NT2/D1 (cell line): ENCODE measurements at places on chromosomes 12 and 14.
A peak's percentile ranks its signal among the peaks of the same experiment; 100 is the strongest.

DNA sequence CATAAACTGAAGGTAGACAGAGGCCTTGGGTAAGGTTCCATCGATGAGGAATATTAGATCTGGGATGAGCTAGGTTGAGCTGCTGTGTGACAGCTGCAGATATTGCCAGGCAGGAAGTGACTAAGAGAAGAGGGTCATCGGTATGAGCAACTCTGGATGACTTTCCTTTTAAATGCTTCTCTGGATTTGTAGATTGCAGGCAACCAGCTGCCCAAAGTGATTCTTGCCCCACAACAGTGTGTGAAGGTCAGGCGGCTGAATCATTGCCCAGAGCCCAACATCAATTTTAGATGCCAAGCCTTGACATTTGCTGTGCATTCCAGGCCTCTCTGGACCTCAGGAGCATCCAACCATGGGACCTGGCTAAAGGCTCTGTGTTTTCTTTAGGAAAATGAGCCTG is 255.9 kb downstream of the DPF3 start:
- no peak for DNase-seq

DNA sequence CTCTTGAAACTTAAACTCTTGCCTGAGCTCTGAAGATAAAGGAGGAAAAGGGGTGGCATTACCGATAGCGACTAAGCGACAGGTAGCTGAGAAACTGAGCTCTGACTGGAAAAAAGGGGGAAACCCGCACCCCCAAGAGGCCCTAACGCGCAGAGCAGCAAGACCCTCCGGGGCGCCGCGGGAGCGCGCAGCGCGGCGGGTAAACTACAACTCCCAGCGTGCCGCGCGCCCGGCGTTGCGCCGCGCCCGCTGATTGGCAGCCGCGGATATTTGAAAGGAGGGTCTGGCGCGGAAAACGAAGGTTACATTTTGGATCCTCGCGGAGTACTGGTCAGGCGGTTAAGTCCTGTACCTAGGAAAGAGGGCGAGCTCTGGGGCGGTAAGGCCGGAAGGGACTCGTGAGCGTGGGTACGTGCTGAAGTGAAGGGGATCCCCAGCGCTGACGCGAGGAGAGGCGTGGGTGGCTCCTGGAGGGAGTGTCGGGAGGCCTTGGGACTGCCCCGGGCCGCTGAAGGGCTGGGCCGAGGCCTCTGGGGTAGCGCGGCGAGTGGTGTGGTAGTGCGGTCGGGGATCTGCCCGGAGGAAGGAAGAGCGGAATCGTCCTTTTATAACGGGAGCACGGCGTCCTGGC is at the start of gene ESPL1:
Gene ESPL1 (plus strand): TSS at position 301 of the 631 bp plus-strand sequence. CDS start 468 bp downstream, outside the sequence.
- peak; percentile 81 for DNase-seq

GRCh38 chr12:102010265-102010994 is 51.4 kb downstream of the WASHC3 start:
- no peak for DNase-seq

- no peak for DNase-seq
These were observed 106.3 kb downstream of the RIN3 start for GRCh38 chr14:92619671-92620456.

GRCh38 chr12:120468821-120469449 is 613 bp downstream of the SRSF9 start:
- DNase-seq = no peak

DNA sequence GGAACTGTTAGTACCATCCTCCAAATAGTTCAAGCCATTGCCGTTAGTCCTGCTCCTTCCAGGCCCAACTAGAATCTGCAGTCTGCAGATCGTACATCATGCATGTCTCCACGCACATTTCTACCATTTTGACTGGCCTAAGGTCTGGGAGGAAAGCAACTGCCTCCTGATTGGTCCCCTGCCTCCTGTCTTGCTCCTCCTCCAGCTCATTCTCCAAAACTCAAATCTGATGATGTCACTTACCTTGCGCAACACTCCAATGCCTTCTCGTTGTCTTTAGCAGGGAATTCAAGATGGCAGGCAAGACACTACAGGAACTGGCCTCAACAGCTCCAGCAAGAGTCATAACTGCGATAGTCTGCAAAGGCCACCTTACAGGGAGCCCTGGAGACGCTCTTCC is 9.7 kb upstream of the HCAR1 start:
- no peak for DNase-seq

DNA sequence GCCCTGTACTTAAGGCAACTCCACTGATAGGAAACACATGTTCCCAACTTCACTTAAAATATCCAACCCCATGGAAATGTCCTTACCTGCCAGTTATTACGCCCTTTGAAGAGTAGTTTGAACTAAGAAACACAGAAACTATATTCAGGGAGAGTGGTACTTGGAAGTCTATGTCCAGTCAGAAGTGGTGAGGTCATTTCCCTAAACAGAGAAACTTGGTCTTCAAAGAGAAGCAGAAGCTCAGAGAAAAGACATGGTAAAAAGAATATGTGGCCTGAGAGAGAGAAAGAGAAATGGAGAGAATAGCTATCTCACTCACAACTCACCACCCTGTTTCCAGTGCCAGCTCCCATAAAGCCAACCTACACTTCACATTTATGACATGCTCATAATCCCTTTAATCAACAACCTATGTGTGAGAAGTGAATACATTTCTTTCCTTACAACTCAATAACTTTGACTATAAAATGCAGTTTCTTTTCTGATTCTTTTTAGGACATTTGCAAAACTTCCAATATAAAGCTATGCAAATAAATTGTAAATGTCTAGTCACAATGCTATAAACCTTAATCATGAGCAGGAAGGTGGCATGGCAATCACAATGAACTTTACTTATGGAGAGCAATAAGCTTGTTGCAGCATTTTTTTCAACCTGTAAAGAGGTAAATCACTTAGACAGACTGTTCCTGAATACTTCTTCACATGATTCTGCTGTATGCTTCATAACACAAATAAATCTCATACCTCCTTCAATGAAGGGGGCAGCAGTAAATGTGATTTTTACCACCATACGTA is 67.1 kb downstream of the CPNE8 start:
- DNase-seq = no peak

GRCh38 chr14:94914191-94914590 is 144.3 kb upstream of the GSC start:
- DNase-seq = no peak

GRCh38 chr12:12999271-12999958 is 650 bp downstream of the HEBP1 start:
- DNase-seq = peak; percentile 72

DNA sequence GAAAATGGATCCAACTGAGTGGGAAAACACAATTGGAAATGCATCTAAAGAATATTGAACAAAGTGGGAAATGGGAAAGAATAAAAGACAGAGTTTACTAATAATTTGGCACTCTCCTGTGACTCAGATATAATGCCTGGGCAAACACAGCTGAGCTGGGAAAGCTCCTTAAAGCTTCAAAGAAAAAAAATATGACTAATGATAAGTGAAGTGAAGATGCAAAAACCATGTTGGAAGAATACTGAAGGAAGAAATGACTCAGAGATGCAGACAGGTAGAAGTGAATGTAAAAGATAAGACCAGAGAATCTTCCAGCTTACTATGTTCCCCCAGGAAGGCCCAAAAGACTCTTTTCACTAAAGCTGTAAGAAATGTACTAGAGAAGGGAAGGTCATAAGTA is 62.4 kb upstream of the FOXG1 start:
- no peak for DNase-seq

GRCh38 chr12:14802247-14802646 is 1.0 kb downstream of the WBP11 start:
- no peak for DNase-seq

DNA sequence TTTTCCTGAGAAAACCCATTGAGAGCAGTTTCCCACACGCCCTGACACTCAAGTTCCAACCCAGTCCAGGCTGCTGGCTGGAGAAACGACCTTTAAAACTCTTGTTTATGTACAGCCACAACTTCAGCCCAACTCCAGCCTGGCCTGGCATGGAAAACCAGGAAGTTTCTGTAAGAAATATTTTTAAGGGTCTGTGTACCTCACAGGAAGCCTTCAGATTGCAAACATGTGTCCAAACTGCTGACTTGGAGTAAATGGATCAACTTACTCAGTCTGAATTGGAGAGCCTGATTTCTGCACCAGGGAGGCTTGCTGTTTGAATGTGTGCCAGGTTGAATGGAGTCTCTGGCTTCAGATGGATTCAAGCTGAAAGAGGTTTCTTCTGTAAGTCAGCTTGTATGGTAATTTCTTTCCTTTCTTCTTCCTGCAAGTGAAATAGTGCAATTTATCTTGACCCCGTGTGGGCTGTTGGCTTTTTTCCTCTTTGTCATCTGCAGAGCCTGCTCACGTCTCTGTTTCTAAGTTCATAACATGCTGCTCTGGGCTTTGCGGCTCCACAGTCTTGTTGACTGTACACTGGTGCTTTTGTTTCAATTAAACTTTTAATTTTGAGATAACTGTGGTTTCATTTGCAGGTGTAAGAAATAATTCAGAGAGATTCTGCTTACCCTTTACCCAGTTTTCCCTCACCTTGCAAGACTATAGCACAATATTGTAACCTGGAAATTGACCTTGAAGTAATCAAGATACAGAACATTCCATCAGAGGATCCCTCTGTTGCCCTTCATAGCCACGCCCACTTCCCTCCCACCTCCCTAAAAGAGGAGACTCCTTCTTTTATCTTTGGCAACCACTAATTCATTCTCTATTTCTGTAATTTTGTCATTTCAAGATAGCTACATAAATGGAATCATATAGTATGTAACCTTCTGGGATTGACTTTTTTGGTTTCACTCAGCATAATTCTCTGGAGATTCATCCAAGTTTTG is 109.7 kb upstream of the PRMT8 start:
- no peak for DNase-seq

DNA sequence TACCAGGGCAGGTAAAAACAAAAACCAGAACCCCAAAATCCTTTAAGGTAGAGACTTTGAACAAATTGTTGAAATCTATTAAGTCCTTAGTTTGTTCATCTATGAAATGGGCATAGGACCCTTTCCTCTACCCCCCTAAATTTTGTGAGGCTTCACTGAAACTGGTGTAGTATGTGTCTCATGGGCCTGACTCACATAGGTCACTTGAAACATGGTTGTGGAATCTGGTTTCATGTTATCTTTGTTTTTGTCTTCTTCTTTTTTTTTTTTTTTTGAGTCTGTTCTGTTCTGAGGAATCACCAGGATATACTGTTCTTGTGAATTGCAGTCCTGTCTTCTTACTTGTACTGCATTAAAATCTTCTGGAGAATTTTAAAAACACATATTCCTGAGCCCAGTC is 202.2 kb downstream of the KTN1 start:
- DNase-seq = no peak

GRCh38 chr12:30188602-30189326 is 405.0 kb upstream of the TMTC1 start:
- no peak for DNase-seq

DNA sequence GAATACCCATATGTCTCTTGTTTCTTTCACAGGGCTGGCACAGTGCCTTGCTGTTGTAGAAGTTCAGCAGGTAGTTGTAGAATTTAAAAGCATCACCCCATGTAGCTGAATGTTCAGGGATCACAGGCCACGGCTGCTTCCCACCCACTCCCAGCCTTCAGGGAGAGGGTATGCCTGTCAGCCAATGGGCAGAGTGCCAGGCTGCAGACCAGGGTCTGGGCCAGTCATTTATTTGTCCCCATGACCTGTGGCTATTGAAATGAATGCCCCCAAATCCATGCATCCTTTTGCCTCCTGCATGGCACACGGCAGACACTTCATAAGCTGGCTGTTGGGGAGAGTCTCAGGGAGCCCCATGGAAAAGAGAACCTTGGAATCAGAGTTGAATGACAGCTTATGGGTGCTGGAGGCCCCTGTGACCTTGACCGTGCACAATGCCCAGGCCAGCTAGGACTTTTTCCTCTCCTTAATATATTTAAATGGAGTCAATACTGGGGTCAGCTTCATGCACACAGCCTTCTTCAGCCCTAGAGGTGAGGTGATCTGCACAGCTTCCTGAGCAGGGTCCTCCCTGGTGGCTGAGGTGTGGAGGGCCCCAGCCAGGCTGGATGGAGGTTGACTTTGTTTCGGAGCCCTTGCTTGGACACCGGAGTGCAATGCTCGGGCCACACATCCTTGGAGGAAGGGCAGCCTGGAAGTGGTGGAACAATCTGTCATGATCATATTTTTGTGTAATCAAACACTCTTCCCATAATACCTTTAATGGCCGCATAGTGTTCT is 45.3 kb downstream of the PRMT8 start:
- DNase-seq = no peak

DNA sequence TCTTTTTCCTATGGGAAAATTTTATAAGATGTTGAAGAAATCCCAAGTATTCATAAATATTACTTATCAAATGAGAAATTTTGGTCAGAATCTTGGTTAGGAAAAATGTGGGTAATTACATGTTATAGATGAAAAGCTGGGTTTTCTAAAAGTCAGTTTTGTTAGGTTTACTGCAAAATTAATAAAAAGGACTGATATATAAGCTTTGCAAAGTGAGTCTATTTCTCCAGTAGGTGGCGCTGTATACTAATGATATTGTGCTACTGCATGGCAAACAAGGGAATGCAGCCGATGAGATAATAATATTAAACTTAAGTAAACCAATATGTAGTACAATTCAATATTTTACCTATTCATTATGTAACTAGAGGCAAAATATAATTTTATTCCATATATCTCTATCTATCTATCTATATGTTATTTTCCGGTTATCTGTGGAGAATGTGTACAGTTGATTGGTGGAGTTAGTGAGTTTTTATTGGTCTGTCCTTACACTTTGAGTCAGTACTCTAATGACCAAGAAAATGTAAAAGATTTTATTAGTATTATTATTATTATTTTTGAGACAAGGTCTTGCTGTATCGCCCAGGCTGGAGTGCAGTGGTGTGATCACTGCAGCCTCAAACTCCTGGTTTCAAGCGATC is 32.9 kb downstream of the MIPOL1 start:
- no peak for DNase-seq

DNA sequence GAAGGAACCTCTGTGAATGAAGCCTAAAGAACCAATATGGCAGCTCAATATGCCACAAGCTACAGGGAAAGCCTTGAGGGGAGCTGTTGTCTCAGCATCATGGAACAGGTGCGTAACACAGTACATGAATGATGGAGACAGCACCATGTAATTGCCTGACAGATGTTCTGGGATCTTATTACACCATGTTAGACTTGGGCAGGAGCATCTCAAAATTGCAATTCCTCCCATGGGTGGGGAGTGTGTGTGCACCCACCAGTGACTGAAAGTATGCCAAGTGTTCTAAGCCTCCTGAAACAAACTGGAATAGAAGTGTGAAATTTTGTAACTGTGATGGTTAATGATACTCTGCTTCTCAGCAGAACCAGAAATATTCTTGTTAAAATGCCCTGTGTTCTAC is 151.0 kb upstream of the SRRM4 start:
- no peak for DNase-seq

GRCh38 chr14:92039063-92039718 is 668 bp downstream of the TRIP11 start:
- DNase-seq = peak; percentile 68

DNA sequence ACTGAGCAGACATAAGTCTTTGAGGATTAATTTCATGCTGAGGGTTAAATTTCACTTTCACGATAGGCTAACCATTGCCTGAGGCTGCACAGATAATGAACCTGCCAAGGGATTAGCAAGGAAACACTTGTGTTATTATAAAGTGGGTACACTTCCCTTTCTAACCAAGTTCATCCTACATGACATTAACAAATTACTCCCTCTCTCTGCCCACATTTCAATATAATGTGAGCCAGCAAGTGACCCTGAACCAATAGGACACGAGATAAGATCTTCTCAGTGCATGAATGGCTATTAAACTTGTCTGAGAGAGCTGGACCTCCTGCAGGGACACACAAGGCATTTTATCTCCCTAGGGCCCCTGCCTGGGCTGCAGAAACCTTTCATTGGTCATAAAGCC is 173.5 kb downstream of the PAX9 start:
- DNase-seq = no peak

GRCh38 chr12:131383291-131383690 is 327.6 kb upstream of the SFSWAP start:
- DNase-seq = no peak
